ENCODE measurements at places on chromosomes 4 and X.

- DNase-seq = no peak
Observed at GRCh38 chr4:13851085-13851940, 223.8 kb upstream of the BOD1L1 start.

GRCh38 chr4:5371415-5372190 lies 320.3 kb downstream of the STK32B start:
- DNase-seq = no peak

GRCh38 chr4:126209147-126209546 lies 894.4 kb downstream of the FAT4 start:
- DNase-seq = no peak

DNA sequence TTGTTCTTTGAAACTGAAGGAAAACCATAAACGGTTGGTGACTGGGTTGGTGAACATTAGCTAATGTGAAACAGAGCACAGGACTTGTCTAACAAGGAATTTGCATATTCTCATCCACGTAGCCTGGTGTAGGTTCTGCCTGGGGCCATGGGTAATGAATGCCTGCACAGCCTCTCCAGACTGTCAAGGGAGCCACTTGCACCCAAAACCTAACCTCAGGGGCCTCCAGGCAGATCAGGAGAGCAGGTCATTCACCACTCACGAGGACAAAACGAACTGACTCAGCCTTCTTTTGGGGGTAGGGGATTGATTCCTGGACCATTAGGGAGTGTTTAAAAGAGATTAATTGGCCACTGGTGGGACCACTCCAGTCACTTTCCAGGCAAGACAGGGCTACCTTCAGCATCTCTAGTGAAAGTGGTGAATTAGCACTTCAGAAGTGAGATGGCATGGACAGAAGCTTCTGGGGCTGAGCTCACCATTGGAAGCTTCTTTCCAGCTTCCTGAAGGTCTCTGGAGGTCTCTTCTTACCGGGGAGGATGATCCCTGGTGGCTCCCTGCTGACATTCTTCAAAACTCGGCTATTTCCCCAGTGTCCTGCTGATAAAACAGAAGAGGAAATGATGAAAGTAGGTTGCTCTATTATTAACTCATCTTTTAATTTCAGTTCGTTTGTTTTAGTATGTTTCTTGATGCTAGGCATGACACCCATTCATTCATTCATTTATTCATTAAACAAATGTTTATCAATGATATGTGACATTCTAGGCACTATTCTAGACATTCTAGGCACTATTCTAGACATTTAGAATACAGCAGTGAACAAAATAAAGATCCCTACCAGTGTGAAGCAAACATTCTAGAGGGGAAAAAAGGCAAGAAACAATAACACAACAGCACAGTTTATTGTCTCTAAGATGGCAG lies 104.5 kb upstream of the LNX1 start:
- DNase-seq = no peak

All from KBM-7 (cell line).